Substantia nigra (tissue), 51 donors: ENCODE measurements at places on chromosomes 5 and 9.

DNA sequence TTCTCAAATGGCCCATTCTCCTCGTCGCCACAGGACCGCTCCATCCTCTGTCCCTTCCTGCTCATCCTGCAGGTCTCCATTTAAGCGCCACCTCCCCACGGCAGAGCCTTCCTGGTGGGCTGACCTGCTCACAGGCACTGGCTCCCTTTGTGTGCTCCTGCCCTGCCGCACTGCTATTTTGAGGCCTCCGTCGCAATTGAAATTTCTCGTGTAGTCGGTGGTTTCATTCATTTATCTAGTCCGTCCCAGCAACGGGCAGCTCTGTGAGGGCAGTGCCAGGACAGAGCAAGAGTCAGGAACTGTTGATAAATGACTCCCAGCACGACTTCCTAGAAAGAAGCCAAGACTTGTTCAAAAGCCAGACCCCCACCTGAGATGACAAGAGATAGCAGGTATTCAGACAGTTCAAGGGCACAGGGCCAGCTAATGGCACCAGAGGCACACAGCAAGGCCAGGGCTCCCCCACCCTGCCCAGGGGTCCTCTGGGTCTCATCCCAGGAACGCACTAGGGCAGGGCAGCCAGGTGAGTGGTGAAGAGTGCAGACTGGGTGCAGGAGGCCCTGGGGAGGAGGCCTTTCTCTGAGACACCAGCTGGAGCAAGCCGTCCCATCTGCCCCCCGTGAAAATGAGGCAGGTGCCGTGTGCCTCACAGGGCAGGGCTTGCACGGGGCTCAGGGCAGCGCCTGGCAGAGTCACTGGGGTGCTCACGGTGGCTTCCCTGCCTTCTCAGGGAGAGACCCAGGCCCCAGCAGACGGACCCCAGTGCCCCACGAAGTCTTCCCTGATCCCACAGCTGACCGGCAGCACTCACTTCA lies 36.9 kb downstream of the FAM78A start:
- no peak for DNase-seq

DNA sequence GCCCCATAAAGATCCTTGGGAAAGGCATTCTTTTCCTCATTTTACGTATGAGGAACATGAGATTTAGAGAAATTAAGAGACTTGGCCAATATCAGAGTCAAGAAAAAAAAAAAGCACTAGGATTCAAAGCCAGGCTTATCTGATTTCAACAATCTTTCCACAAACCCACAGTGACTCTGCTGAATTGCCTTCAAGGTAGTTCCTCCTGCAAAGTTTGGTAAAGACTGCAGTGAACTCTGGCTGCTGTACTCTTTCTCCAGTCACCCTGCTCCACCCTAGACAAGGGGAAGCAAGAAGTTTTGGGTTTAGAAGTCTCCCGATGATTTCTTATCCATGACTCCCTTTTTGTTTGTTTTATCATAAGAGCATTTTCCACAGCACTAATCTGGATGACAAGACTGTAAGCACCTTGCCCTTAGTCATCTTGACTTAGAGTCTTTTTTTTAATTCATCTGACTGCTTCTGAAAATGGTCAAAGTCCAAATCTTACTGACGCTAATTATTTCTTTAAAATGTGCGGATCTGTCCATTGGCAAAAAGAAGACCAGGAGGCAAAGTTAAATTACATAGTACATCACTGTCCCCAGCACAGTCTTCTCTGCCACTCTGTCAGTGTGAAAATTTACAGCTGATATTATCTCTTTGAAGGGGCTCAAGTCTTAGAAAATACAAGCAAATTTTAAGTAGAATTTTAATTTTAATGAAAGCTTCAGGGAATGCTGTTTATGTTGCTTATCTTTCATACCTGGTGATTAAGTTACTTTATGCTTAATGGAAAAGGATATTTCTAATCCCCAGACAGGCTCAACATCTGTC lies 180.1 kb downstream of the TTLL11 start:
- no peak for DNase-seq

- no peak for DNase-seq
Observed at GRCh38 chr5:143781993-143782520, 29.9 kb upstream of the HMHB1 start.

- DNase-seq = no peak
Observed at GRCh38 chr5:105172918-105173317, 1610.3 kb upstream of the NUDT12 start.

DNA sequence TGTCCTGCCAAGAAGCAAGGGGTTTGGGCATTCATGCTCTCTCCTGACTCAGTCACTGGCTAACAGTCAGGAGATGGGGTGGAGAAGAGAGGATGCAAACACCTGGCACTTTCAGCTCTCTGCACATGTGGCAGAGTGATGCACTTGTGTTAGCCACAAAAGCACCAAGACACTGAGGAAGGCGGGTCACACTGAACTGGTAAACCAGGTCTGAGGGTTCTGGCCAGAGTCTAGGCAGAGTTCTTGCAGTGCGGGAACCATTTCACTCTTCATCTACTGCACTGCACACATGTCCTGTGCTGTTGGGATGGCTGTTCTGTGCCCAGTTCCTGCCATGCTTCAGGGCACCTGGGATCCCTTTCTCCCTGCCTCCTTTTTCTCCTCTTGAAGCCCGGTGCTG lies 157.1 kb upstream of the GDNF start:
- DNase-seq = no peak

GRCh38 chr9:107875571-107875980 lies 386.0 kb upstream of the KLF4 start:
- no peak for DNase-seq

GRCh38 chr9:73149371-73150067 lies 2.1 kb upstream of the ANXA1 start:
- DNase-seq = no peak

- DNase-seq = peak; percentile 33
Observed at GRCh38 chr5:52948418-52949076, 40.6 kb upstream of the ITGA2 start.

DNA sequence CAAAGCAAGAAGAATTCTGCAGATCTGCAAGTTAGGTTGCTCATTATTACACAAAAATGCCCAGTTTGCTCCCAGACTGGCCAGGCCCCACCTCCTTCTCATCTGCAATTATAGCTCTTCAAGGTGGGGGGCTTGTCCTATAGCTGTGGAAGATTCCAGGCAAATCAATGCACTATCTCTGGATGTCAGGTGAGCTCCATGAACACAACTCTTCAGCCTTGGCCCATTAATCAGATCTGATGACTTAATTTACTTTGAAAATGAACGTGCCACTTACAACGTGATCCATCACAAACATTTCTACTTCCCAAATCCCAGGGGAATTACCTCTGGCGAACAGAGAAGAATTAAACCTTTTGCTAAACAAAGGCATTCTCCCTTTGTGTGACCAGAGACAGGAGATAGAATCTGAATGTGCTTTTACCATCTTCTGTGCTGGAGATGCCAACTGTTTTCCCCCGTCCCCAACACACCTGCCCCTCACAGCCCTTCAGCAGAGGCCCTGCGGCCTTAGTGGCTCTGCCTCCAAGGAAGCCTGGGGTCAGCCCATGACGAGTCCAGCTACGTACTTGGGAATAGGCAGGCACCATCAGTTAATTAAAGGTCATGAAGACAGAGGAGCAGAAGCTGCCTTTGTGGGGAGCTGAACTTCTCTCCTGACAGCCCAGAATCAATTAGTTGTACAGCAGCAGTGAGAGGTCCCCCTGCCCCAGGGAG lies 60.5 kb downstream of the SNX18 start:
- DNase-seq = no peak

- no peak for DNase-seq
Observed at GRCh38 chr9:114112778-114113584, 13.9 kb upstream of the KIF12 start.

- no peak for DNase-seq
Observed at GRCh38 chr9:18122171-18122570, 351.8 kb upstream of the ADAMTSL1 start.

DNA sequence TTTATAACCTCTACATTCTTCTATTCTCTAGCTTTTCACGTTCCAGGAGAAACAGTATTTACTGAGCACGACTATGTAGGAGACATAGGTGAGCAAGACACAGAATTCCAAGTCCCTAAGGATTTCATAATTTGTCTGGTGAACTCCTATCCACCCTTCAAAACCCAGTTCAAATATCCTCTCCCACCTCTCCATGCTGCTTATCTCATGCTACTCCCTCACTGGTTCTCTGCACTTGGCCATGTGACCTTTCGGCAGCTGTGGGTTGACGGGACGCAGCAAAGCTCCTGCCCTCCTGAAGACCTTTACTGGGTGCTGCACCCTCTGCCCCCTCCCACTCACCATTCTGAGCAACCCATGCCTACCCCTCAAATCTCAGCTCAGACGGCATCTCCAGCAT lies 173.2 kb downstream of the RGS3 start:
- no peak for DNase-seq

DNA sequence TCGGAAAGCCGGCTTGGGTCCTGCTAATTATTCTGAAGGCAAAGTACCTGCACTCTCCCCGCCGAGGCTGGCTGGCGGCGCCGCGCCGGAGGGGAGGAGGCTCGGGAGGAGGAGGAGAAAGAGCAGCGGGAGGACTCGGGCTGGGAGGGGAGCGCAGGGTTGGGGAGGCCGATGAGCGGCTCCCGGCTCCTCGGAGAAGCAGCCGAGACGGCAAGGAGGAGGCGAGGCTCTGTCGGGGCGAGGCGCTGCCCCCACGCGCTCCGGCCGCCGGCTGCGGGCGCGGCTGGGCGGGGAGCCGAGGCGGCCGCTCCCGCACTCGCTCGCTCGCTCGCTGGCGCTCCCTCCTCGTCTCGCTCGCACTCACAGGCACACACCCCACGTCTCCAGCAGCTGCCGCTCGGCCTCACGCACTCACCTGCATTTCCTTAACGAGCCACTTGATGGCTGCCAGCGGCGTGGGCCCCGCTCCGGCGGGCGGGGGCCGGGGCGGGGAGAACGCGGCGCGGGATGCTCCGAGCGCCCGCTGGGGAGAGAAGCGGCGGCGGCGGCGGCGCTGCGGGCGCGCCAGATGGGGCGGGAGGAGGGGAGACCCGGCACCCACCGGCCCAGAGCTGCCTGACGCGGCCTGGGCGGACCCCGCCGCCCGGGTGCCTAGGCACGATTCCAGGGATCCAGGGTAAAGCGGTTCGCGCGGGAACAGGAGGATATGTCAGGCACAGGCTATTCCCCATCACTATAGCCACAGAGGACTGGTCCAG lies at the start of gene PTPRD:
Gene PTPRD (minus strand): TSS at position 362 of the 758 bp plus-strand sequence.
- no peak for DNase-seq

GRCh38 chr5:115097236-115097635 lies 72.5 kb downstream of the TRIM36 start:
- no peak for DNase-seq

- no peak for DNase-seq
Observed at GRCh38 chr5:107813559-107813958, 142.8 kb upstream of the EFNA5 start.

DNA sequence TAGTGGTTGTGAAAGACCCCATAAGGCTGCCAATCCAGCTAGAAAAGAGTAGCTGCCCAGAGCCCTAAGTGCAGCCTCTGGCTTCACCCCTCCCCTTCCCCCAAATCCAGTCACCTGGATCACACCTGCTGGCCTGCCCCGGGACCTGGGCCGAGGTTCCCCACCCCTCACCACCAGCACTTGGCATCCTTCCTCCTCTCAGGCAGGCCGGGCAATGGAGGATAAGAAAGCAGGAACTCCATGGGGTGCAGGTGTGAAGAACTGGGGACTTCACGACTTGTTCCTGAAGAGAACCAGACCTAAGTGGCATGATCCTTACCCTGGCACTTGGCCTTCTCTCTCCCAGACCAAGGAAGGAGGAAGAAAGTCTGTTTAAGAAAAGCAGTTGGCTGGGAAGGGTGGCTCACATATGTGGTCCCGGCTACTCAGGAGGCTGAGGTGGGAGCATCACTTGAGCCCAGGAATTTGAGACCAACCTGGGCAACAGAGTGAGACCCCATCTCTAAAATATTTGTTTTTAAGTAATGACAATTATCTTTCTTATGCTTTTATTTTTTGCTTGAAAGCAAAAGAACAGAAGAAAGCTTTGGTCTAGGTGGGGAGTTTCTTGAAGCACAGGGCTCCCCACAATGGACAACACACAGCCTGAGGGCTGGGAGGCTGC lies 131.1 kb downstream of the PAX5 start:
- DNase-seq = no peak

DNA sequence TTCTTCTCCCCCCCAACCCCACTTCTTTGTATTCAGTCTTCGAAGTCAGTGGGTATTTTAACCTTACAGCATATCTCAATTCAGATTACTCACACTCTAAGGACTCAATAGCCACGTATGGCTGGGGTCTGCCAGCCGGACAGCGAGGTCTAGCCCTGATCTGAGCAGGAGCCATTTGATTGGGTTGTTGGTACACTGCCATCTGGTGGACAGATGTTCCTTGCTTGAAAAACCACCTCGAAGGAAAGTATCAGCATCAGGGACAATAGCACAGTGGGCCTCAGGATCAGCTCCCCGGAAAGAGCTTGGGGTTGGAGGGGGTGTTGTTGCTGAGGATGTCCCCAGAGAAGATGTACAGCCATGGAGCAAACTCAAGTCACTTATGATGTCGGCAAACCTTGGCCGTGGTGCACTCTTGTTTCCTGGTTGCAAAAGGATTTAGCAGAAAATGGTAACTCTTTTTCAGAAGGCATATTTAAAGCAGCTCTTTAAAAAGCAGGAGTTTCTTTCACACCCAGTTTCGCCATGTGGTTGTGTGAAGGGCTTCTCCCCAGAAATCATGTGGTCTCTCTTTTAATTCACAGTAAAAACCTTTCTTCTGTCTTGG lies 31.7 kb upstream of the KCNMB1 start:
- DNase-seq = no peak

DNA sequence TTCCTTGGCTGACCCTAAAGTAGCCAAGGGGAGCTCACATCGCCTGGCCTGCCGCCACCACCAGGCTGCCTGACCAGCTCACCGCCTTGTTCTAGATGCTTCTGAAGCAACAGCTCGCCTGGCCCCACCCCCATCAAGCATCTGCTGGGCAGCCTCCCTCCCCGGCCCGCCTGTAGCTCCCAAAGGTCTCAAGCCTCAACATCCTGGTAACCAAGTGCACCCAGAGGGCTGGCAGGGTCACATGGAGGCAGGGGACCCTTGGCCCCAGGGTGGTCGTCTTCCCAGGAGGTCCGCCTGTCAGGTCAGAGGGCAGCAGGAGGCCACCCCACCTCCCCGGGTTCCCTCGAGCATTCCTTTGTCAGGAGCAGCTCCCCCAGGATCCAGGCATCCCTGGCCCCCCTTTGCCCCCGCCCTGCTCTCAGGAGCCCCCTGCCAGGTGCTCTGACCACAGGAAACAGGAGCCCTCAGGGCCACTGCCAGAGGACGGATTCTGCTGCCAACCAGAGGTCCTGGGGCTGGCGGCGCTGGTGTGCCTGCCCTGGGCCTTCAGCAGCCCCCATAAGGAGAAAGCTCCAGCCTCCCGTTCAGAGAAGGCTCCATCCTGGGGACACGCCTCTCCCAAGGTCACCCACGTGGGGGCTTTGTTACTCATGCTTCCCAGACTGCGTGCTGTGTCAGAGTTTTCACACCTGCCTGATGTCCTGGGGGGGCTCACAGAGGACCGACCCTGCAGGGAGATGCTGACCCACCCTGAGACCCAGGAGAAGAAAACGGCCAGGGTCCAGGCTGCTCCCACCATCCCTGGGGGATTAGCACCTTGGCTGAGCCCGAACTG lies 3.5 kb upstream of the LRRC14B start:
- no peak for DNase-seq

DNA sequence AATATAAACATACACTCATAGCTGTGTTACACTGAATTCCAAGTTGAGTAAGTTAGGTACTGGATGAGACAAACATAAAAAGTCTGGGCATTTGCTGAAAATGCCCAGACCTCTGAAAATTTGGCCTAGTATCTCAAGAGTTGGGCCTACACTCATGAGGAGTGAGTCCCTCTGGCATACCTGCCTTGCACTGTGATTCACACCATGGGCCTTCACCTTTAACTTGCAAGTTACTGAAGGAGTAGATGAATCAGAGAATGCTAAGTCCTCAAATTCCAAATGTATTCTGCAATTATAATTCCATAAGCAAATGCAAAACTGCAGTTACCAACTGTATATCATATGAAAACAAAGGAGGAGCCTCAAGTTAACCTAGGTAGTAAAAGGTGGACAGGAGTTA lies 32.3 kb upstream of the C9orf40 start:
- DNase-seq = no peak
